Lower lobe of right lung (tissue), 2 donors: ENCODE measurements at places on chromosomes 5 and 9. TPM values are rescaled to one million over a fixed set of nuclear protein-coding genes. Genes with fewer than 3 reads are reported as not detected.

- no peaks in the 10 kb centered on the region for H3K27me3 ChIP-seq
- no peak for DNase-seq
- H3K4me1 ChIP-seq, result peaks cover 48% of the 10 kb centered on the region
- peak overlapping the region; percentile 1 for H3K4me3 ChIP-seq
- no peaks in the 10 kb centered on the region for H3K36me3 ChIP-seq
These were observed 8.6 kb downstream of the PDGFRB start for GRCh38 chr5:150146862-150147601.

Gene KIF4B
- total RNA-seq, result not detected

DNA sequence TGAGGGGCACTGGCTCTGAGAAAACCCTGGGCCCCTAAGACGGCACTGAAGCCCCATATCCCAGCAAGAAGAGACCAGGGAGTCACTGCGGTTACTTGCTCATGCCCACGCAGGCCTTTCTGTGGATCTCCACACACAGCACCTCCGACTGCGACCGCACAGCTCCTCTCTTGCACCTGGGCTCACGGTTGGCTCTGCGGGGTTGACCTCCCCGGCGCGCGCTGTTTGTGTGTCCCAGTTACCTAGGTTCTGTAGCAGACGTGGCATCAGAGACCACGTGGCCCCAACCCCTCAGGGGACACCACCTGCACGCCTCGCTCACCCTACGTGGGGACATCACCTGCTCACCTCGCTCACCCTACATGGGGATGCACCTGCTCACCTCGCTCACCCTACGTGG is 12.7 kb downstream of the LPCAT1 start:
- no peak overlapping the region for H3K4me3 ChIP-seq
- no peak for DNase-seq
- peaks cover 51% of the 10 kb centered on the region for H3K36me3 ChIP-seq
- no peaks in the 10 kb centered on the region for H3K27me3 ChIP-seq
- no peak overlapping the region for H3K27ac ChIP-seq

- no peak overlapping the region for H3K27ac ChIP-seq
- H3K4me1 ChIP-seq, result peaks cover 10% of the 10 kb centered on the region
- no peak for DNase-seq
These were observed 188.4 kb downstream of the C9orf50 start for GRCh38 chr9:129432297-129433154.

DNA sequence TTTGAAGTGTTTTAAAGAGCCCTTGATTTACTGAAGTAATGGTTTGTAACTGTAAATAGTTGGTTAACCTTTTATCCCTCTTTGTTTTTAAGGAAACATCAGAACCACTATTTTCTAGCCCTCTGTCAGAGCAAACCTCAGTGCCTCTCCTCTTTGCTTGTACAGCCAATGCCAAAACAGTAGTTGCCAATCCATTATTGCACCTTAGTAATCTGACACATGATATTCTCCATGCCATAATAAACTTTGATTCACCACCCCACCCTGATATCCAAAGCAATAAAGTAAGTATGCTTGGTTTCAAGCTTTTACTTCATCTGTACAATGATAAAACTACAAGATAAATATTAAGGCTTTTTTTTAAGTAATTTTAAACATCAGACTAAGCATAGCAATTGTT is 100.8 kb downstream of the DMXL1 start:
- peaks cover 30% of the 10 kb centered on the region for H3K36me3 ChIP-seq
- no peaks in the 10 kb centered on the region for H3K27me3 ChIP-seq
- no peak for DNase-seq
- H3K4me3 ChIP-seq, result no peak overlapping the region
- H3K4me1 ChIP-seq, result no peaks in the 10 kb centered on the region

DNA sequence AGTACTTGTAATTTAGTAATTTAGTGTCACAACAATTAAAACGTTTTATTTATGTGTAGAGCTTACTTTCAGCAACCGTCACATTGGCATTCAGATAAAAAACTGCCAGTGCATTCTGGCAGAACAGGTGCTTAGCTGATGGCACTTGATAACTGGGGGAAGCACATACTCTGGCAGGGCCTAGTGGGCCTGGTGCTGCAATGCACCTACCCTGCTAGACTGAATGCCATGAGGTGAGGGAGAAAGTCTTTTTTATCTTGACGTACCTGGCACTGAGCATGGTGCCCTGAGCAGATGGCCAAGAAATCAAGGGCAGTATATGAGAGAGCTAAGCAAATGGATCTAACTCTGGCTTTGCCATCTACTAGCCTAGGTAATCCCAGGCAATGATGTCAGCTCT is 280.6 kb upstream of the EFNA5 start:
- H3K4me1 ChIP-seq, result no peaks in the 10 kb centered on the region
- no peak for DNase-seq
- H3K27me3 ChIP-seq, result no peaks in the 10 kb centered on the region
- no peak overlapping the region for H3K27ac ChIP-seq
- no peaks in the 10 kb centered on the region for H3K36me3 ChIP-seq

- no peak for DNase-seq
- no peak overlapping the region for H3K4me3 ChIP-seq
- H3K27ac ChIP-seq, result no peak overlapping the region
- no peaks in the 10 kb centered on the region for H3K27me3 ChIP-seq
- no peaks in the 10 kb centered on the region for H3K4me1 ChIP-seq
- no peaks in the 10 kb centered on the region for H3K36me3 ChIP-seq
These were observed 100.0 kb downstream of the SEMA5A start for GRCh38 chr5:9445826-9446388.

DNA sequence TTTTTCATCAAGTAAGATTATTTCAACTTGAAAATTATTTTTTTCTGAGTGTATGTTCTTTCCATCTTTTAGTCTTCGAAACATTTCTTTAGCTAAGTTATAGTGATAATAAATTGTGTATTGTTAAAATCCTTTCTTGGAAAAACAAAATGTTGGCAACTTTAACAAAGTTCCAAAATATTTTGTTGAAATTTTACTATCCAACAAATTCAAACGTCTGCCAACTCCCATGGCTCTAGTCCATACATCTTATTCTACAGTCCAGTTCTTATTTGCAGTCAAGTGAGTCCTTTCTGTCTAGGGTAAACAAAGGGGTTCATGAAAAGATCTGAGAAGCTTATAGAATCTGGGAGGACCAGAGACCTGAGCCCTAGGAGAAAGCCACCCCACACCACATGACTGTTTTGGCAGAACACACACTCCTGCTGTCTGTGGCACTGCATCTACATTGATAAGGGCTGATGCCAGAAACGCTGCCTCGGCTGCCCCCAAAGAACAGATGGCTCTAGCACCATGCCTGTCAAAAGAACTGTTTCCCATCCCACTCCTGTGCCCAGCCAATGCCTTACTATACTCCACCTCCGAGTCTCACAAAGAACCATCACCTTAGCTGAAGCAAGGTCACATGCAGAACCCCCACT is 47.5 kb downstream of the FEM1C start:
- no peak overlapping the region for H3K4me3 ChIP-seq
- H3K27ac ChIP-seq, result no peak overlapping the region
- no peak for DNase-seq
- H3K27me3 ChIP-seq, result no peaks in the 10 kb centered on the region

Gene FOXD1
- total RNA-seq, result 0.74 TPM

DNA sequence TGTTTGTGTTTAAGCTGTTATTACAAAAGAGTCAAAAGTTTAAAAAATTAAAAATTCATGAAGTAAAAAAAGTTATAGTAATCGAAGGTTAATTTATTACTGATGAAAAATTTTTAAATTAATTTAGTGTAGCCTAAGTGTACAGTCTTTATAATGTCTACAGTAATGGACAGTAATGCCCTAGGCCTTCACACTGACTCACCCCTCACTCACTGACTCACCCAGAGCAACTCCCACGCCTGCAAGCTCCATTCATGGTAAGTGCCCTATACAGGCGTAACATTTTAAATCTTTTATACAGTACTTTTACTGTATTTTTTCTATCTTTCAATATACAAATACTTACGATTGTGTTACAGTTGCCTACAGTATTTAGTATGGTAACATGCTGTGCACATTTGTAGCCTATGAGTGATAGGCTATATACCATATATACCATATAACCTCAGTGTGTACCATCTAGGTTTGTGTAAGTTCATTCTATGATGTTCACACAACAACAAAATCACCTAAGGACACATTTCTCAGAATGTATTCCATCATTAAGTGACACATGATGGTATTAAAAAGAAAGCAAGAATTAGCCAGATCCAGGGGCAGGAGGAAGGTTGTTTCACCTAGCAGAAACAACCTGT is 40.1 kb downstream of the DCAF10 start:
- no peak overlapping the region for H3K27ac ChIP-seq
- no peaks in the 10 kb centered on the region for H3K27me3 ChIP-seq
- H3K4me3 ChIP-seq, result no peak overlapping the region
- peaks cover 17% of the 10 kb centered on the region for H3K36me3 ChIP-seq
- no peaks in the 10 kb centered on the region for H3K4me1 ChIP-seq
- DNase-seq, result no peak

GRCh38 chr9:15294604-15295003 is 12.4 kb downstream of the TTC39B start:
- H3K36me3 ChIP-seq, result no peaks in the 10 kb centered on the region
- no peaks in the 10 kb centered on the region for H3K27me3 ChIP-seq
- H3K27ac ChIP-seq, result peak overlapping the region; percentile 87
- no peak overlapping the region for H3K4me3 ChIP-seq
- peaks cover 43% of the 10 kb centered on the region for H3K4me1 ChIP-seq
- DNase-seq, result no peak

Gene MRRF
- total RNA-seq, result 30.2 TPM
